ENCODE measurements at places on chromosomes 3 and 15.

DNA sequence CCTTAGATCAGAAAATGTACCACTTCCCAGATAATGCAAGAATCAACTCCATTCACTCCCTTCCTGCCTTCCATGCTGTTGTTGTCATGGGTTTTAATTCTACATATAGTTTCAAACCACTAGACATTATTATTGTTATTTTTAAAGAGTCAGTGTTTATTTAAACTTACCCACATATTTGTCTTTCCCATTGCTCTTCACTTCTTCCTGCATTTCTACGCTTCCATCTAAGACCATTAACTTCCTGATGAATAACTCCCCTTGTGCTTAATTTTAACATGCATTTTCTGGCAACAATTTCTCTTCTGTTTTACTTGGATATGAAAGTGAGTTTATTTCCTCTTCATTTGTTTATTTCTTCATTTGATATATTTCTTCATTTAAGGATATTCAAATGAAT, 127.1 kb upstream of the FHIT start:
- DNase-seq = no peak

- no peak for DNase-seq
Observed at GRCh38 chr3:149599236-149599635, 58.6 kb downstream of the WWTR1 start.

GRCh38 chr15:59349680-59350420, 22.8 kb downstream of the MYO1E start:
- DNase-seq = peak; percentile 94

DNA sequence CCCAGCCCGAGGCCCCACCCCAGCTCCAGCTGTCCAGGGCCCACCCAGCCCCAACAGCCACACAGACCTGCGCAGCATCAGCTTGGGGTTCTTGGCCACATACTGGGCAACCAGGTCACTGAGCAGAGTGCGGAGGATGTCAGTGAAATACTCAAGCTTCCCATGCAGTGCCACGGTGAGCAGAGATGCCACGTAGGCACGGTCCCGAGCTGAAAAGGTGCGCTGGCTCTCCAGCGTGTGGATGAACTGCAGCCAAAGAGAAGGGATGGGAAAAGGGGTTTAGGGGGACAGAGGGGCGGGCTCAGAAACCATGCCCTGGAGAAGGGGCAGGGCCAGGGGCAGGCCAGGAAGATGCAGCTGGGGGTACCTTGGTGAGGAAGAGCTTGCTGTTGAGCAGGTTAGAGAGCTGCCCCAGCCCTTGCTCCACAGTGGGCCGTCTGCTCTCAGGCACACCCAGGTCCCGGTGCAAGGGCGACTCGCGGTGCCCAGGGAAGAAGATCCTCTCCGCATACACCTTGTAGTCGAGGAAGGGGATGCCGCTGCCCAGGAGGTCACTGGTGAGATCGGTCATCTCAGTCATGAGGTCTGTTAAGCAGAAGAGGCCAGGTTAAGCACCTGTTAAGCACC, 17.4 kb downstream of the PLXNB1 start:
- no peak for DNase-seq

GRCh38 chr15:65896236-65896635, 26.9 kb downstream of the RAB11A start:
- peak; percentile 48 for DNase-seq

DNA sequence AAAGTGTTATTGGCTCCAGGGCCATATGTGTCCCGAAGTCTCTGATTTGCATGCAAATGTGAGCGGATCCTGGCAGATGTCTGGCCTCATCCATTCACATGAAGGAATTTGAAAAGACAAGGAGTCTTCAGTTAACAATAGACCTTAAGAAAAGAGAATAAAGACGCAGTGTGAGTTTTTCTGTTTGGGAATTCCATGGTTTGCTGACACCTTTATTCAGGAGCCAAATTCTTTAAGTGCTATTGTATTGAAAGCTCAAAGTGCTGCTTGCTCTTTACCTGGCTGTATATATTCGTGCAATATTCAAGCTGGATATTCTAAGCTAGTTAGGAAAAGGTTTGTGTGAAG, 2.2 kb downstream of the LRRN1 start:
- DNase-seq = no peak

DNA sequence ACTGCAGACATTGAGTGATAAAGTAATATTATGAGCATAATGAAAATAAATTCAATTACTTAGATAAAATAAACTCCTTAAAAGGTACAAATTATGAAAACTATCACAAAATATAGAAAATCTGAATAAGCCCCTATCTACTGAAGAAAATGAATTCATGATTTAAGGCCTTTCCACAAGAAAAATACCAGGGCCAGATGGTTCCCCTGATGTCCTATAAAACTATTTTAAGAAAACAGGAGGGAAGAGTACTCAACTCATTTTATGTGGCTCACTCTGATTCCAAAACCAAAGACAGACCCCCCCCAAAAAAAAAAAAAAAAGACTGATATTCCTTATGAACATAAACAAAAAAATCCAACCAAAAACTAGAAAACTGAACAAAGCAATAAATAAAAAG, 59.9 kb downstream of the ADAM10 start:
- DNase-seq = no peak

- no peak for DNase-seq
Observed at GRCh38 chr15:95912280-95912625, 418.2 kb upstream of the NR2F2 start.

DNA sequence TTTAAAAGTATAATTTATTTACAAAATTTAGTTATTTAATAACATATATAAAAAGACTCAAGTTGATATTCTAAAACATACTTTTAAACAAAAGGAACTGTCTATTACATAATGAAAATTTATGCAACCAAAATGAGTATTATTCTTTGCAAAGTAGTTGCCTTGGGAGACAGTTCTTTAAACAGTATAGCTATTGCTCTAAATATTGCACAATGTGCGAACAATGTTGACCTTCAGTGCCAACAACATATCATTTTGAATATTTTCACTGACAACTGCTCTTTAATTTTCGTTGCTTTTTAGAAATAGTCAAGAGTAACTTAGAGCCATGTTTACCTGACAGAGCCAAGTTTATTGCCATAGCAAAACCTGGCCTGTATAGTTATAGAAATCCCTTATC, 124.9 kb downstream of the ZBTB20 start:
- DNase-seq = peak; percentile 0

DNA sequence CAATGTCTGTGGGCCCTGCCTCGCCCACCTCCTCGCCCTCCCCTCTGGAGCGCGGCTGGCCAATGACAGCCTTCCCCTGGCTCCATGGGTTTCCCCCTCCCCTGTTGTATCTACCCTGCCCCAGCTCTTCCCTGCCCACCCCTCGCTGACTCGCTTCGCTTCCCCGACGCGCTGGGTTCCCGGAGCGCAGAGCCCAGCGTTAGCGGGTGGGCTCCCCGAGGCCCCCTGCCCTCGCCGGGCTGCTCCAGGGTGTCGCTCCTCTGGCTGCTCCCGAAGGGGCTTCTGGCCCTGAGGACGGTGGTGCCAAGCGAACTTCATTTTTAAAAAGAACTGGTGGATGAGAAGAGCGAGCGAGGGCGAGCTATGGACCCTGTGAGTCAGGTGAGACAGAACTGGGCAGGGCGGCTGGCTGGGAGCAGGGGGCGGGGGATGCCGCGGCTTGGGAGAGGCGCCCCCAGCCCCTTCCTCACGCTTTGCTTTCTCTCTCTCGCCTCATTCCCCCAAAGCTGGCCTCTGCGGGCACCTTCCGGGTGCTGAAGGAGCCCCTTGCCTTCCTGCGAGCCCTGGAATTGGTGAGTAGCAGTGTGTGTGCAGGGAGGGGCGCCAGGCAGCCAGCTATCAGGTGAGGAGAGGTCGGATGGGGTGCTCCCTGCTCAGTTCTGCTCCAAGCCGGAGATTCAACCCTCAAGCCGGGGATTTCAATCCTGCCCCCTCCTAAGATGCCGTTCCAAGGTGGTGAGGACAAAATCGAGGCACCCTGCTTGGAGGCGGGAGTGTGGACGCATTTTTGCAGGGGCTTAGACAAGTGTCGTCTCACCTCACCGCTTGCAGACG, at the start of gene SYNPR:
Gene SYNPR, plus strand, starts transcription at position 138 of the 834 bp plus-strand sequence.
- DNase-seq = no peak

GRCh38 chr3:129655291-129655700, 48.8 kb upstream of the PLXND1 start:
- DNase-seq = no peak

- peak; percentile 93 for DNase-seq
Observed at GRCh38 chr15:82832601-82833361, 23.4 kb downstream of the WHAMM start.

GRCh38 chr3:126052196-126053058, 31.5 kb downstream of the SLC41A3 start:
- no peak for DNase-seq

- DNase-seq = no peak
Observed at GRCh38 chr3:65500398-65501306, 538.1 kb downstream of the MAGI1 start.

GRCh38 chr3:168884353-168884903, 779.1 kb downstream of the MECOM start:
- peak; percentile 87 for DNase-seq

- DNase-seq = peak; percentile 6
Observed at GRCh38 chr15:79091204-79091867, 756 bp upstream of the RASGRF1 start.

DNA sequence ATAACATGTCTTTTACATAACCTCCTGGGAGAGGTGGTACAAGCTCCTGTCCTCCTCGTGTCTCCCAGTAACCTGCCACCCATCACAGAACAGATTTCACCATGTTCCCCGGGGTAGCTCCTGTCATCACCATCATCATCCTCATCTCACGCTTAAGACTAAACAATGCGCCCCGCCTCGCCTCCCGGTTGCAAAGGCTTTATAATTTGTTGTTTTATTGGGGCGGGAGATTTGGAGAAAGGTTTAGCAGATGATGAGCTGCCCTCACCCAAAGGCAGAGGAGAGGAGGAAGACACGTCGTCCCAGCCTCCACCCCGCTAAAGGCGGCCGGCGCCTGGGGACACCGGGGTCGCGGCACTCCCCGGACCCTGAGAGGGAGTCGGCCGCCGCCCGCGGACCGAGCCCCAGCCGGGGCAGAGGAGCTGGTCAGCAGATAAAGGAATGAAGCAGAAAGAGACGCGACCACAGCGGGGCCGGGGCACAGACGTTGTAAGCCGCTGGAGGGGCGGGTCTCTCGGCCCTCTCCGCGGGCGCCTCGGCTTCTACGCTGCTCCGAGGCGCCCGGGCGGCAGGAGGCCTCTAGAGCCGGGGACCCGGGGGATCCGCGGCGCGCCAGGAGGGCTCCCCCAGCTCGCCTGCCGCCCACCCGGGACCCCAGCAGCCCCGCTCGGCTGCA, 589 bp downstream of the HERC1 start:
- DNase-seq = peak; percentile 36

- peak; percentile 98 for DNase-seq
Observed at GRCh38 chr15:52651868-52652267, 27.3 kb downstream of the ATOSA start.

DNA sequence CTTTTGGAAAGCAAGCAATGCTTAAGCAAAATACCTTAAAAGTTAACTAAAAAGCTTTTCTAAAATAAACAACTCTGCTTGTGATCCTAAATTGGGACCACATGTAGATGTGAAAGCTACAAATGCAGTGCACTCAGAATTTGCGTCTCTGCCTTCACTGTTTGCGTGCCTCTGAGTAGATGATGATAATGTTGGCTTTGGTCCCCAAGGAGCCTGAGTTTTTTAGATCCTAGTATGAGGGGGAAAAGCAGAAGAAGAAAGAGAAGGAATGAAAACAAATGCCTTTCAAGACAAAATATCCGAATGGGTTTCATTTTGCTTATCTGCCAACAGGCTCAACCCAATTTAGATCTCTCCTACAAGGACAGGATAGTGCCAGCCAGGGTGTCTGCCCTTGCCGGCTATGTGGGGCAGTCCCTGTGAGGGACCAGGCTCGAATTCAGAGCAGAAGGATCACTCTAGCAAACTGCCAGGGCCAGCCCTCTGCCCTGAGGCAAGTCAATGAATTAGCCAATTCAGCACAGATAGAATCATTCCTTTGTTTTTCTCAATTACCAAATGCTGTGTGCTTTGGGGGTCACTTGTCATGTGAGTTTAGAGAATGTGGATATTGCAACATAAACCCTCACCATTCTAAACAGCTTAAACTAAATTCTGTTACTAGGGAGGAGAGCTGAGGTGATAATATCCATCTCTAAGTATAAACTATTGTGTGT, 28.5 kb downstream of the SCG5 start:
- peak; percentile 45 for DNase-seq

- DNase-seq = no peak
Observed at GRCh38 chr15:94460624-94461023, 229.3 kb downstream of the MCTP2 start.

GRCh38 chr3:46640927-46641326, 28.6 kb downstream of the FAM240A start:
- DNase-seq = no peak

GRCh38 chr3:119380697-119381096, 82.7 kb downstream of the TMEM39A start:
- DNase-seq = peak; percentile 11

DNA sequence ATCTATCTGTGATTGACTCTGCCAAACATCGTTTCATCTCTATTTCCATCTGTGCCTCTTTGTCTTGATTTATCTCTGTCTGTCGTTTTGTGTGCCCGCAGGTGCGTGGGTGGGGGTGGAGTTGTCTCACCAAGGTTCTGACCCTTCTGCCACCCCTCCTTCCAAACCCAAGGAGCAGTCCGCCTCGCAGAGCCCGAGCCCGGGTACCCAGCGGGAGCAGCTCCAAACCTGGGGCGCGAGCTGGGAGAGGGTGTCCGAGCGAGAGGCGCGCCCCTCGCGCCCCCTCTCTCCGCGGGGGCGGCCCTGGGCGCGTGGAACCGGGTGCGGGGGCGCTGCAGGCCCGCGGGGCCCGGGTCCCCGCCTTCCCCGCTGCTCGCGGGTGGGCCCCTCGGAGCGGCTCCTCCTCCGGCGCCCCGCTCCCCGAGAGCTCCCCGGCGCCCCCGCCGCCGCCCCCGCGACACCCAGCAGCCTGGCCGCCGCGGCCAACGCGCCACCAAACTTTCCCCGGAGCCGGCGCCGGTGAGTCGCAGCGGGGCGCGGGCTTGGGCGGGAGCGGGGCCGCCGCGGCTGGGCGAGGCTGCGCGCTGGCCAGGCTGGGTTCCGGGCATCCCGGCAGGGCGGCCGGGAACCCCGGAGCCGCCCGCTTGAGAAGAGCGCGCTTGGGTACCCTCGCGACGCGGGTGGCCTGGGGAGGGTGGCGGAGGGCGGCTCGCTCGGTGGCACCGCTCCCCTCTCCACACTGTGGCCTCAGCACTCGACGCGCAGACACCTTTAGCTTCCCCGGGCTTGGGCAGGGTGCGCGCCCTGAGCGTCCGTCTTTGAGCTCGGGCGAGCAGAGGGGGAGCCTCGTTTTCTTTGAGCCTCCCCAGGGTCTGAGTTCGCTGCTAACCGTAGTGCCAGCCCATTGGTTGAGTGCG, at the start of gene HRH1:
Gene HRH1, plus strand, starts transcription at position 458 of the 917 bp plus-strand sequence. CDS start 104,545 bp downstream, outside the sequence.
- DNase-seq = no peak

DNA sequence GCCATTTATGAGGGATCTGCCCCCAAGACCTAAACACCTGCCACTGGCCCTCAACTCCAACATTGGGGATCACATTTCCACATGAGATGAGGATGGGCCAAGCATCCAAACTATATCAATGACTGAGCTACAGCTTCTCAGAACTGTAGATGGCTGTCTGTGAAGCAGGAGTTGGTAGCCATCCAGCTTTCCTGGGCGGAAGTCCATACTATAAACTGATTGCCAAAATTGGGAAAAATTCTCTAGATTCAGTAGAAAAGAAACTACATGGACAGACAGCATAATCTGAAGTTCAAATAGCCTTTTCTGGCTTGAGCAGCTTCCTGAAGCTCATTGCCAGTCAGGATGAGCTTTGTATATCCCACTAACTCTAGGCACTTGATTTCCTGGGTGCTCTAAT, 214.7 kb upstream of the ZBTB20 start:
- peak; percentile 7 for DNase-seq
